NK-92 treated with Interleukin-12 subunit alpha and Interleukin-12 subunit beta, amount 100 ng/mL, for 24 hours (cell line): ENCODE measurements at places on chromosomes 1 and 21.

GRCh38 chr1:18178111-18178510 is 70.5 kb downstream of the IGSF21 start:
- no peak for DNase-seq

DNA sequence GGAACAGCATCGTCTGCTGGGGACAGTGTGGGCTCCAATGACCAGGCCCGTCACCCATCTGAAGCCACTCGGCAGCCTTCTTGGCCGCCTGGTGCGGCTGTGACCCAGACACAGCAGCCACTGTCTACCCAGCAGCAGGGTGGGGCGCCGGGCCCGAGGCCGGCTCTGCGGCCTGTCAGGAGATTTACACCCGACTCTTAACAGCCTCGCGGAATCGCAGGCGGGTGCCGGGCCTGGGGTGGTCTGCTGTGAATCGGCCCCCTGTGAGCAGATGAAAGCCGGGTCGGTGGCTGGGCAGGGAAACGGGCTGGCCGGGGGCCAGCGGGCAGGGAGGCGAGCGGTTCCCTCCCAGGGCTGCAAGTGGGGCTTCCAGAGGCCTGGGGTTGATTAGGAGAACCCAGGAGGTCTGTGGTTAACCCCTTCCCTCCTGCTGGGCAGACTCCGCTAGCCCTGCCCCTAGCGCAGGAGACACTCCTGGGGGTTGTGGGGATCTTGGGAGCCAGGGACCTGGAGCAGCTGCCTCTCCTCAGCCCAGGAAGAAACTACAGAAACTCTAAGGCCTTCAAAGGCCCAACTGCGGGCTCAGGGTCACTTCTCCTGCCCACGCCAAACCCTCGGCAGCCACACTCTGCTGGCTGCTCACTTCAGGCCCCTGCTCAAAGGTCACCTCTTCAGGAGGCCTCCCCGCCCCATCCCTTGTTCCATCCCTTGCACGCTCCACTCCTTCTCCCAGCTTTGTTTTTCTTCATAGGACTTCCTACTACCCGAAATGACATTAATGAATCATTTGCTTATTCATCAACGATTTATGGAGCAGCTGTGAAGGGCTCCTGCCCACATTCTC is 15.6 kb downstream of the RUNX3 start:
- DNase-seq: no peak

GRCh38 chr1:38095454-38095931 is 48.9 kb upstream of the POU3F1 start:
- no peak for DNase-seq

GRCh38 chr1:225883616-225884265 is 1.6 kb upstream of the TMEM63A start:
- DNase-seq: no peak

- DNase-seq: no peak
These were observed 678.7 kb downstream of the MATN1 start for GRCh38 chr1:30044656-30045144.

GRCh38 chr1:51541313-51542050 is 22.4 kb upstream of the EPS15 start:
- no peak for DNase-seq

- DNase-seq: no peak
These were observed 46.9 kb upstream of the ADARB1 start for GRCh38 chr21:45027241-45028196.

DNA sequence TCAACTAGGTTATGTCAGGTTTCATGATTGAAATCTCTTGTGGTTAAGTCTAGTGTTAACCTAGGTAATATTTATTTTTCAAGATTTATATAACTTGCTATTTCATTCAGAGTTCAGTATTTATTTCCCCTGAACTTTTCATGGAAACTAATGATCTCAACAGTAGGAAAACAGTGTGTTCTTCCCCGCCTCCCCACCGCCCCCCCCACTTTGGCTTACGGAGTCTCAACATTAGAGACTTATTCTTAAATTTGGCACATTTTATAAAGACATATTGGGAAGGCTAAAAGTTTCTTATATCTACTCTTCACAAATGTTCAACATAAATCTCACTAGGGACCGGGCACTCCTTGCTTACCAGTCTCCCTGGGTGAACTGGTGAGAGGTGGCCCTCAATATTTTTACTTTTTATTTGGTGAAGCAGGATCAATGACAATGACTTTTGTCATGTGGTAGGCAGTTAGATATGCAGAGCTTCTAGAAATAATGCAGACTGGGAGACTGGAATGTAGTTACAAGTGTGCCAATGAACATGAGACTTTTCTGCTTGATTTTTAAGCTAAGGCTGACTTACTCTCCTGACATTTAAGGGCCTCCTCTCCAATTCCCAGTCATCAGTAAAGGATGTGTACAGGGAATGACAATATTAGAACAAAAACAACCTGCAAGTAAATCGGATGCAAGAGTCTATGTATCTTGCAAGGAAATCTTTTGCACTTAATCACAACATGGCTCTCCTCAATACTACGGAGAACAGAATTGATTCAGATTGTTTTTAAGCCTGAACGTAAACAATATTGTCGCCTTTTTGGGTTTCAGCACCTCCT is 1.7 kb upstream of the MAN1A2 start:
- no peak for DNase-seq

GRCh38 chr1:18868354-18868753 is 8.9 kb upstream of the TAS1R2 start:
- DNase-seq: no peak

DNA sequence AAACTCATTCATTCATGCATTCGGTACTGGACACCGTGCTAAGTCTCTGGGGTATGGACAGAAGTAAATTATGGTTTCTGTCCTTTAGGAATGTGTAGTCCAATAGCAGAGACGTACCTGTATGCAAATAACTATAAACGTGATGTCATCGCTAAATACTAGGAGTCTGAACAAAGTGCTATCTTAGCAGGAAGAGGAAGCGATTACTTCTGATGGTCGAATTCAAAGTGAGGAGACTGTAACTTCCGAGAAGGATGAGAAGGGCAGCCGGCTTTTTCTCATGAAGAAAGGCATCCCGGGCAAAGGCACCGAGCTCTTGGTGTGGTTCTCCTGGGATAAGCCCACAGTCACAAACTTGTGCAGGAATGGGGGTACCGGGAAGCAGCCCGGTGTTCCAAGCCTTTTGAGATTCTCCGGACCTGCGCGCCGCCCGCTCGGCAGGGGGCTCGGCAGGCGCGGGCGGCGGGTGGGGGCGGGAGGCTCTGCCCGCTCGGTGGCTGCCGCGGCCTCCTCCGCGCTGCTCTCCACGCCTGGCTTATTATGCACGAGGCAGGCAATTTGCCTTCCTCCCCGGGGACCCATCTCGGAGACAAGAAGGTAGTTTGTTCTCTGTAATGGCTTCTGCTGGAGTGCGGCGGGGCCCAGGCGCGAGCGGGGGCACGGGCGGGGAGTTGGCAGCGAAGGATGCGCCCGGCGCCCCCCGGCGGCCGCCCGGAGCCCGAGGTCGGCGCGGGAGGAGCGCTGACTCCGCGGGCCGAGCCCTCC is 67.5 kb upstream of the CD1D start:
- no peak for DNase-seq

- DNase-seq: no peak
These were observed 221.4 kb upstream of the L1TD1 start for GRCh38 chr1:61973100-61973837.

GRCh38 chr21:39000496-39000895 is 182.8 kb downstream of the PSMG1 start:
- DNase-seq: peak; percentile 75

GRCh38 chr1:12140515-12141162 is 26.2 kb upstream of the TNFRSF1B start:
- no peak for DNase-seq

DNA sequence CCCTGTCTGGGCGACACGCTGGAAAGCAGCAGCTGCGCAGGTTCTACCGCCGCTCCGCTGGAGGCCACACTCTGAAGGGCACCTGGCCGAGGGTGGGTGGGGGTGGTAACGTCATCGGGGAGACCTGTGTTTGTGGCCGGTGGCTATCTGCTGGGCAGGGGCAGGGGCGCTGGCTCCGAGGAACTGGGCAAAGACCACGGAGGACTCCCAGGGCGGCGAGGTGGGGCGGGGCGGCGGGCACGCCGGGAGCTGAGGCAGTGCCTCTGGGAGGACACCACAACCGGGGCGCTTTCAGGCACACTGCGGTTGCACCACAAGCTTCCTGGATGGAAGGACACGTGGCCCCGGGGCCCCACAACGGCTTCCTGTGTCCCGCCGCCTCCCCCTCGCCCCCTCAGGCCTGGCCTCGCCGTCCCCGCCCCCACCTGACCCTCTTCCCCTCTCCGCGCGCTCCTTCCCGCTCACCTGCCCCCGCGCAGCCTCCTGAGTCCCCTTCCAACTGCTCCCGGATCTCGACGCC is 3.3 kb upstream of the DENND2D start:
- DNase-seq: peak; percentile 91

GRCh38 chr1:22969304-22969709 is 3.4 kb downstream of the LACTBL1 start:
- DNase-seq: no peak

DNA sequence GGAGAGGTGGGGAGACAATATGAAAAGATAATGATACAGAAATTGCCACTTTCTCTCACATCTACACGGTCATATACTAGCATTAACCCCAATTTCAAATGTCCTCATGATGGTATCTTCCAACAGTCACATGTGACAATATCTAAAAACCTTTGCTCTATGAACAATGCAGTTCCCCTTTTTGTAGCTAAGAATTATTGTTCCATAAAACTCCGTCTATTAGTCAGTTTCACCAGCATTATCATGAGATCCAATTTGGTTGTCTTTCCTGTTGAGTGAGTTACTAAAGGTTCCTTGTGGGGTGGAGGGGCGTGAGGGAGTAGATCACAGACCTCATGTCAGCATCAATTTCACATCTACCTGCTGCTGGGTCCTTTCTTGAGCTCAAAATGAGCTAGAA is 1.7 kb downstream of the TIAM1 start:
- DNase-seq: no peak

- no peak for DNase-seq
These were observed 6.3 kb upstream of the TNNT2 start for GRCh38 chr1:201383647-201384405.

DNA sequence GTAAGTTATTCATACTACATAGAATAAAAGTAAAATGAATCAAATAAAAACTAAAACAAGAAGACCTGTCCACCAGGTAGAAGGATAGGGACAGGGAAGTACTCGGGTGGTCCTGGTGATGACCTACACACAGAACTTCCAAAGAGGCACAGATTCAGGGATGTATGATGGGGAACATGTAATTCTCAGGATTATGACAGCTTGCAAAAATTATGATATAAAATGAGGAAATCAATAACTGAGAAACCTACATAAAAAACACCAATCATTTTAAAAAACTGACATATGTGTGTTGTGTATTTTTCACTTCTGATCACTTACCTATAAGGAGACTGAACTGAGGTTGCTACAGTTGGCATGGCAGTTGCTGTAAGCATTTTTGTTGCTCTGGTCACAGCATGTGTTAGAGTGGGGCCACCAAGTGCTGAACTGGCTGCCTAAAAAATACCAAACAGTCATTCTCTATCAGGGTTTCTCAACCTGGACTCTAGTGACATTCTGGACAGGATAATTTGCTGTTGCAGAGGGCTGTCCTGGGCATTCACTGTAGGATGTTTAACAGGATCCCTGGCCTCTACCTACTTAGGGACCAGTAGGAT is 73.8 kb downstream of the USP24 start:
- DNase-seq: no peak

GRCh38 chr1:40944841-40945430 is 34.6 kb upstream of the CTPS1 start:
- DNase-seq: no peak

- DNase-seq: peak; percentile 18
These were observed 178.4 kb downstream of the GRIK3 start for GRCh38 chr1:36855699-36856494.

DNA sequence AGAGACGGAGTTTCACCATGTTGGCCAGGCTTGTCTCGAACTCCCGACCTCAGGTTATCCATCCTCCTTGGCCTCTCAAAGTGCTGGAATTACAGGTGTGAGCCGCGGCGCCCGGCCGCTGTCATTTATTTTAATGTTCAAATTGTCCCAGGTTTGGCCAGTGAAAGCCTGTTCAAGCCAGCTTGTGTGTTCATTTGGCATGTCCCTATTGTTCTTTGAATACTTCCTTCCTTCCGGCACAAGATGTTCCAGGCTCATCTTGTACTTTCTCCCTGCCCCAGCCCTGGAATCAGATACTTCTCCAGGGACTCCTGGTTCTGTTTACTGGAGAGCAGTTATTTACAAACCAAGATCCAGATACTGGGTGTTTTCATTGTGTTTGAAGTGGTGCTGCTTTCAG is 37.0 kb downstream of the ZBTB8B start:
- DNase-seq: no peak

GRCh38 chr21:43268086-43268803 is 99.4 kb downstream of the CRYAA start:
- DNase-seq: no peak

GRCh38 chr1:14160781-14161180 is 437.7 kb upstream of the KAZN start:
- DNase-seq: no peak

DNA sequence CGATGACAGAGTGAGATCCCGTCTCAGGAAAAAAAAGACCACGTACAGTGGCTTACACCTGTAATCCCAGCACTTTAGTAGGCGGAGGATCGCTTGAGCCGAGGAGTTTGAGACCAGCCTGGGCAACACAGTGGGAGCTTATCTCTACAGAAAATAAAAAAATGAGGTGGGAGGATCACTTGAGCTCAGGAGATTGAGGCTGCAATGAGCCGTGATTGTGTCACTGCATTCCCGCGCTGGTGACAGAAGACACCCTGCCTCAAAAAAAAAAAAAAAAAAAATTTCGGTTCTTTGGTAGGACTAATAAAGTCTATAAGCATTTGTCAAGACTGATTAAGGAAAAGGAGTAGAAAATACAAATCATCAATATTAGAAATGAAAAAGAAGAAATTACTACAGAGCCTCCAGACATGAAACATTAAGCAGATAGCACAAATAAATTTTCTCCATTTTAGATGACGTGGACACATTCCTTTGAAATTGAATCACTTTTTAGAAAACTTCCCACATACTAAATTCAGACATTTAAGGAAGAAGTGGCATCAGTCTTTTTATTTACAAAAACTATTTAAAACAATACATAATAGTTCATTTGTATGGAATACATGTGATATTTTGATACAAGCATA is 30.4 kb downstream of the MORC3 start:
- no peak for DNase-seq

GRCh38 chr1:98557895-98558294 is 103.6 kb upstream of the SNX7 start:
- DNase-seq: no peak

- no peak for DNase-seq
These were observed 9.1 kb downstream of the PRPF38A start for GRCh38 chr1:52413410-52413989.

GRCh38 chr1:64268653-64269557 is 65.5 kb downstream of the UBE2U start:
- DNase-seq: peak; percentile 32

GRCh38 chr1:175267716-175268416 is 75.3 kb upstream of the KIAA0040 start:
- no peak for DNase-seq

- DNase-seq: no peak
These were observed 3.9 kb upstream of the CACHD1 start for GRCh38 chr1:64466033-64466432.

- no peak for DNase-seq
These were observed 384.3 kb downstream of the PTPRU start for GRCh38 chr1:29620631-29621030.

GRCh38 chr1:235624721-235625333 is 24.8 kb downstream of the GNG4 start:
- DNase-seq: no peak
